Activated CD4-positive, alpha-beta T cell treated with anti-CD3 and anti-CD28 coated beads for 24 hours (primary cell): ENCODE measurements at places on chromosomes 5 and 9.

- DNase-seq, result no peak
Measured at GRCh38 chr9:19371942-19372341, 8.1 kb downstream of the RPS6 start.

DNA sequence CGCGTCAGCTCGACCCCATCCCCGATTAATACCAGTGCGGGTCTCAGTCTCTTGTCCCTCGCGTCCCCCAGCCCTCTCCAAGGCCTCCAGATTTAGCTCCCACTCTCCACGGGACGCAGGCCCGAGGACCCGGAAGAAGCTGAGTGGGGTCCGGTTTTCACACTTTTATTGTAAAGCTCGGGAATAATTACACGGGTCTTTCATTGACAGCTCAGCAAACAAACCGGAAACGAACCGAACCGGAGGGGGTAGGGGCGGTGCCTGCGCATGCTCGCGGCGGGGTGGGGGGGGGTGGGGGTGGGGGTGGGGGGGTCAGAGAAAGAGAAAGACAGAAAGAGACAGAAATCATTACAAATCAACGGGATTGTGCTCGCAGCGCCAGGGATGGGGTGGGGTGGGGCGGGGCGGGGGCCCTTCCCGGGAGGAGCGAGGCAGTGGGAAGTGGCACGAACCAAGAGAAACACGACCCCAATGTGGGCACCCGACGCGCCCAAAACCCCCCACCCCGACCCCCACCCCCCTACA, 27.9 kb downstream of the PCDH1 start:
- DNase-seq, result peak; percentile 21

- no peak for DNase-seq
Measured at GRCh38 chr9:26371236-26371635, 521.4 kb downstream of the CAAP1 start.

DNA sequence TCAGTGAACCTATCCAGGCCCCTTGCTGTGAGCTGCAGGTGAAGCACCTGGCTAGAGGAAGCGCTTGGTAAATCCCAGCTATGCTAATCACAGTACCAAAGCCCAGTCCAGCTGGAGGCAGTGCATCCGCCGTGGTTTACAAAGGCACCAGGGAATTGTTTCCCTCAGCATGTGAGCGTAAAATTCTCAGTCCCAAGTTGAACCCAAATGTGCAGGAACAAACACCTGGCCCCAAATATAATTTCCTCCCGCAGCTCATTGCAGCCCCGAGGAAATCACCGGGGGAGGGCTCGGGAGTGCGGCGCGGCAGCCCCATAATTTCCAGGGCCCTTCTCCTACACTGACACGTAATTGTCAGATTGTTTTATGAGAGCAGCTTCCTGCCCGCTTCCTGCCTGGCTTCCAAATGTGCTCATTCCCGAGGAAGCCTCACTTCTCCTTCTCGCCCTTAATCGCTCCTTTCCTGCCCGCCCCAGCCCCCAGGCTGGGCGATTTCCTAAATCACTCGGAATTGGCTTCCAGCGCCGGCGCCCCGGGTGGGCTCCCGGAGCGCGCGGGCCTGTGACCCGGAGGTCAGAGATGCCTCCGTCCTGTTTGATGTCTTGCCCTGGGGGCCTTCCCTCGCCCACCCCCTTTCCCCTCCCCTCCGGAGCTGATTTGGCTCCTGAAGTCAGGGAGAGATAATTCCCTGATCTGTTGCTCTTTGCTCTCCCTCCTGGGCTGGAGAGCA, 134.4 kb downstream of the FGF1 start:
- no peak for DNase-seq

GRCh38 chr9:136977649-136978072, 357 bp downstream of the PTGDS start:
- DNase-seq, result no peak

DNA sequence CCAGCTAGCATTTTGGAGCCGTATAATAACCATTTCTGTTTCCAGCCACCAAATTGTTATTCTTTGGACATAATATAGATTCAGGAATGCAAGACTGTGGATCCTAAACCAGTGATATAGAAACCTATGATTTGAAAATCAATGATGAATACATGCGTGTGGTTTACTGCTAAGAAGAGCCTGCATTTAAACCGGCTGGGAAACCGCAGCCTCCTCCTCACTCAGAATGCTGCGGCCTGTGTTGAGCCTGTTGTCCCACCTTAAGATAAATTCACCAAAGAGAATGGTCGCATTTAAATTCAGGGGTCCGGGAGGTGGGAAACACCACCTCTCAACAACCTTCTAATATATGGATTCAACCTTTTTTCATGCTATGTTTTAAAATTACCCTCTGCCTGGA, 148.0 kb downstream of the MEF2C start:
- DNase-seq, result no peak

GRCh38 chr9:133584167-133584558, 25.0 kb downstream of the FAM163B start:
- DNase-seq, result no peak

DNA sequence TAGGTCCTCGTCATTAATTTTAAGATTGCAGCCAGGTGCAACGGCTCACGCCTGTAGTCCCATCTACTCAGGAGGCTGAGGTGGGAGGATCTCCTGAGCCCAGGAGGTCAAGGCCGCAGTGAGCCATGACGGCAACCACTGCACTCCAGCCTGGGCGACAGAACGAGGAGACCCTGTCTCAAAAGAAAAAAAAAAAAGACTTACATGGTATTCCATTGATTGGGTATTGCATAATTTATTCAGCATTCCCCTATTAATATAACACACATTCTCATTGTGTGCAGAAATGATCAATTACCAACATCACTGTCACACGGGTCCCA, 62.9 kb downstream of the DUSP1 start:
- DNase-seq, result no peak

GRCh38 chr9:38053697-38054461, 15.1 kb downstream of the SHB start:
- DNase-seq, result no peak

GRCh38 chr5:6201631-6202030, 176.7 kb downstream of the MED10 start:
- no peak for DNase-seq

- no peak for DNase-seq
Measured at GRCh38 chr9:136570916-136571315, 25.1 kb upstream of the NOTCH1 start.

DNA sequence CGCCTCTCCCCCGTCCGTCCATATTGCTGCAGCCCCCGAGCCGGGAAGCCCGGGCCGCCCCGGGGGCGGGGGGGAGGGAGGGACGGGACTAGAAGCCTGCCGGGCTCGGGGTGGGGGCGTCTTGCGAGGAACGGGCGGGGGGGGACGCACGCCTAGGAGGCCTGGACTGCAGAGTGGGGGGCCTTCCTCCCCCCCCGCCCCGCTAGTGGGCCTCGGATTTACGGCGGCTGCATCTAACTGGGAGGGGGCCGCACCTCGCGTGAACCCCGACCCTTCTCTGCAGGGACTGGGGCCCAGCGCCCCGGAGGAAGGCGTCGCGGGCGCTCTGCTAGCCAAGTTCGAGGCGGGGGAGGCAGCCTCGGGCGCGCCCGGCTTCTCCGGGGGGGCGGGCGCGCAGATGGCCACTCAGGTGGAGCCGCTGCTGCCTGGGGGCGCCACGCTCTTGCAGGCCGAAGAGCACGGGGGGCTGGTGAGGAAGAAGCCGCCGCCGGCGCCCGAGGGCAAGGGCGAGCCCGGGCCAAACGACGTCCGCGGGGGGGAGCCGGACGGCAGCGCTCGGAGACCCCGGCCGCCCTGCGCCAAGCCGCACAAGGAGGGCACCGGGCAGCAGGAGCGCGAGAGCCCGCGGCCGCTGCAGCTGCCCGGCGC, at the start of gene LARP1:
Gene LARP1, plus strand, starts transcription at position 17 of the 648 bp plus-strand sequence. Its CDS starts 381 bp downstream, at position 398.
- DNase-seq, result no peak

GRCh38 chr5:89480406-89481007, 597.5 kb upstream of the MEF2C start:
- DNase-seq, result no peak

- DNase-seq, result no peak
Measured at GRCh38 chr9:131446276-131446675, 52.4 kb downstream of the PRRC2B start.

- DNase-seq, result no peak
Measured at GRCh38 chr9:120712539-120713031, 1.7 kb downstream of the MEGF9 start.

- no peak for DNase-seq
Measured at GRCh38 chr9:13648068-13648467, 368.6 kb upstream of the MPDZ start.
